ENCODE measurements at places on chromosomes 7 and 10. TPM values are rescaled to one million over a fixed set of nuclear protein-coding genes. Genes with fewer than 3 reads are reported as not detected.

The HTR7 gene
- total RNA-seq: 23.2 TPM

The WEE2 gene
- total RNA-seq: 0.14 TPM

The PHKG1 gene
- total RNA-seq: 0.50 TPM

The ELMO1 gene
- total RNA-seq: 0.14 TPM
